ENCODE measurements at places on chromosomes 13 and 19.

- no peak for DNase-seq
These were observed 9.0 kb downstream of the CERS1 start for GRCh38 chr19:18886972-18887371.

- DNase-seq: no peak
These were observed 1278.8 kb upstream of the MIR17HG start for GRCh38 chr13:90068658-90069057.

- no peak for DNase-seq
These were observed 5.0 kb downstream of the SYCE2 start for GRCh38 chr19:12913851-12914690.

GRCh38 chr19:50478901-50479715 lies 2.5 kb upstream of the GARIN5A start:
- DNase-seq: peak; percentile 82

DNA sequence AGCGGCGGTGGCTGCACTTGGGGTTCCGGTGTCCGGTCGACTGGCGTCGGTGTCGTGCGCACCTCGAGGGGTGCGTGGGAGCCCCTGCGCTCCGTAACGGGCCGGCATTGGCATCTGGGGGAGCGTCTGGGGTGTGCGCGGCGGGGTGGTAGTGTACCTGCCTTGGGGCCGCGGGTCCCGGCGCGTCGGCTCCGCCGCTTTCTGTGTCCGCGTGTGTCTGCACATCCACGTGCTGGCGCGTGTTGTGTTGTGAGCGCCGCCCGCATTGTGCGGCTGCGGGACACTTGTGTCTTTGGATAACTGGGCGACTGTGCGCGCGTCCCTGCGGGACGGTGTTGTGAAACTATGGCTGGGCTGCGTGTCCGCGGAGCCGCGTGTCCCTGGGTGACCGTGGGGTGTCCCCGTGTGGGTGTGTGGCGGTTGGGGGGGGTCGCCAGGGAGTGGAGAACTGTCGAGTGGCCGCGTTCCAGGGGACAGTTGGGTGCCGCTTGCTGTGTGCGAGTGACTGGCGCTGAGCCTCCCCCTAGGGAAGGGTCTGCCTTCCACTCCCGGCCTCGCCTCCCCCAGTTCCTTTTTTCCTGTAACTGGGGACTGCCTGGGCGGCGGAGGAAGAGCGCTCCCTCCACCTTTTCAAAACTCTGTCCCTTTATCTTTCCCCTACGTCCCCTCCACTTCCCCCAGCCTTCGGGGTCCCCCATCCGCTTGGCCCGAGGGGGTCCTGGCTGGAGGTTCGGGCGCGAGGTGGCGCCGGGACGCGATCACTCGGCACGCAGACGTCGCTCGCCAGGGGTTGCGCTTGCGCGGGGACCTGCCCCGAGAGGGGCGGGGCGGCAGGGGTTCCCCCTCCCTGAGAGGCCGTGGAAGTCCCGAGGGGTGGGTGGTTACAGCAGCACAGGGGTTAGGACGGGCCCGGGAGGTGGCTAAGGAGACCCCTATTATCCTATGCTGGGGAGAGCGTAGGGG lies 5.7 kb upstream of the NFIC start:
- peak; percentile 61 for DNase-seq

DNA sequence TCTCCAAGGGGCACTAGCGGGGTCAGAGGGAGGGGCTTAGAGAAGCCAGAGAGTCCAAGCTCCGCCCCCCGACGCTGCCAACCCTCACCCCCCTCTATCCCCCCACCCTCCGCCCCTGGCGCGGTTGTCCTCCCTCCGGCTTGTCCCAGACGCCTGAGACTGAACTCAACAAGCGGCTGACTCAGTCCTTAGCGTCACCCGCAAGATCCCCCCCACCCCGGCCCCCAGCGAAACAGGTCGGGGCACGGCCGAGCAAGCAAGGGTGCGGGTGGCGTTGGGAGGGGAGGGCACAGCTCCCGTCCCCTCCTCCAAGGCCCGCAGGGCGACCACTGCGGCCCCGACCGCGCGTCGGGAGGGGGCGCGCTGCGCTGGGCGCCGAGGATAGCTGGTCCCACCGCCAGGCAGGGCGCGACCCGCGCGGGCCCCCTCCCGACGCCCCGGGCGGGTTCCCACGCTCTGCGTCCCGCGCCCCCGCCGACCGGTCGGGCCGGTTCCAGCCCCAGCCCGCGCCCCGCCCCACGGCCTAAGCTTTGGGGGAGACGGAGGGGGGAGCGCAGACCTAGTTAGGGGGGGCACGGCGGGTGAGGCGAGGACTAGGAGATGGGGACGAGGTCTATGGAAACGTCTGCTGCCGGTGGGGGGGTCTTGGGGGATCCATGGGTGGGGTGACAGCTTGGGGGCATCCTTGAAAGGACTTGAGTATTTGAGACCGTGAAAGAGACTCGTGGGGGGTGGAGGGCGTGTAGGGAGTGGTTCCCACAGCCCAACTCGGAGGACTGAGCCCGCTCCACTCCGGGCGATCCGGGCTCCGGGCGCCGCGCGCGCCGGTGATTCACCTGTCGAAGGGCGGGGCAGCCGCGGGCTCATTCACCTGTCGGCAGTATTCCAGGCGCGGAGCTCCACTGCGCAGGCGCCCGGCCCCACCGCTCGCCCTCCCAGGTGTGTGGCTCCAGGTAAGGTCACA lies 5.1 kb downstream of the NOTCH3 start:
- no peak for DNase-seq

DNA sequence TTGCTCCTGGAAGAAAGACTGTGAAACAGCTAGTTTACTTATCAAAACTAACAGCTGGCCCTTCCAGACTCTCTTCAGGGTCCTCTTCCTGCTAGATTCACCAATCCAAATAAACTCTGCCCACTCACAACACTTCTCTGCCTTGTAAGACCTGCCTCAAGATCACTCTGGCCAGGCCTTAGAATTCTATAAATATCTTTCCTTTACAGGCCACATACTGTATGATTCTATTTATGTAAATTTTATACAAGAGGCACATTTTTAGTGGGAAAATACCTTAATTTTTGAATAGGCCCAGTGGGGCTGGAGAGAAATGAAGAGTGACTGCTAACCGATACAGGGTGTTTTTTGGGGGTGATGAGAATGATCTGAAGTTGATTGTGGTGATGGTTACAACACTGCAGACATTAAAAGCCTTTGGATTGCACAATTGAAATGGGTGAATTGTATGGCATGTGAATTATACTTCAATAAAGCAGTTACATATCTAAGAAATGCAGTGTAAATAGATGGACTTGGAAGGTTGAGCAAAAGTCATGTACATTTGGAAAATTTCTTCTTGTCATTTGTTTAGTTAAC lies 141.8 kb downstream of the GPC5 start:
- DNase-seq: no peak

DNA sequence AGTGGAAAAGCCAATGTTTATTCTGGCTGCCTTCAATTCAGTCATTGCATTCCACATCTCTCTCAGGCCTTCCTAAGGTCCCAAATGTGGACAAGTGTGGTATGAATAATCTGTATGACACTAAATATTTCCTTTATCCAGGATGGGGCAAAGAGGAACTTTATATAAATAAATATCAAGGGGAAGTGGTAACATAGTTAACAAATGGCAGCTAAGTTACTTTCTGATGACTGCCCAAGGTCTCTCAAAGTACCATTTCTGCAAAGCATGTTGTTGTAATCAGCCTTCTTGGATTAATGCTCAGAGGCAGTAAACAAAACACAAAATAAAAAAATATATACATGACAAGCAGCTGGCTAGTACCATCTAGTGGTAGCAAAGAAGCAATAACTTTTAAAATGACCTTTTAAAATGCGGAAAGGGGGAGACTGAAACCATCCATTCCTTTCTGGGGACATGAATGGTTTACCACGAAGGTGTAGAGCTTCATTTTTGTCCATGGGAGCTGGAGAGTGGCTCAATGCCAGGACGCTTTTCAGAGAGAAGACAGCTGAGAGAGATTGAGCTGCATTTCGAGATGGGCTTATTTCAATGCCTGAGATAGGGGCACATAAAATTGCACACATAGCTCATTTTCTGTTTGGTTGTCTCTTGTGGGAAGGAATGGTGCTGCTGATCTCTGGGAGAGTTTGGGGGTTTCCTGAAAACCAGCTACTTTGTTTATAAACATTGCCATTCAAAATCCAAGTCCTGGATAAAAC lies 259.2 kb downstream of the RFC3 start:
- no peak for DNase-seq

GRCh38 chr13:23724196-23724970 lies 154.2 kb downstream of the TNFRSF19 start:
- no peak for DNase-seq

- DNase-seq: no peak
These were observed 66.2 kb downstream of the FOXO1 start for GRCh38 chr13:40600149-40600751.

- DNase-seq: peak; percentile 14
These were observed 27.3 kb upstream of the FAM124A start for GRCh38 chr13:51194942-51195341.

GRCh38 chr19:13600091-13600490 lies 93.8 kb upstream of the CACNA1A start:
- no peak for DNase-seq

DNA sequence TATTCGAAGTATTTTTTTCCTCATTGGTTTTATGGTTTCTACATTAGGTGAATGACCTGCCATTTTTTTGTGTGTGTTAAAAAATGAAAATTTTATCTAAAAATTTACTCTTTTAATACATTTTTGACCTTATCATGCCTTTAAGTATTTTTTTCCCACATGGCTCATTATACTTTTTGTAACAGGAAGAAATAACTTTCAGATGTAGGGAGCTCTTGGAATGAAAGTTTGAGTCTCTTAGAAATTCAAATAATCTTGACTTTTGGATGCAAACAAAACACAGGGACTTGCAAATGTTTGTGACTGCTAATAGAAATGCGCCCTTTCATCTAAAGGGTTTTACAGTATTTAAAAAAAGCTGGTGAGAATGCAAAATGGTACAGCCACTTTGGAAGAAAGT lies 457.9 kb downstream of the KLF5 start:
- no peak for DNase-seq

- DNase-seq: no peak
These were observed 363.3 kb downstream of the LIG4 start for GRCh38 chr13:107852072-107852471.

DNA sequence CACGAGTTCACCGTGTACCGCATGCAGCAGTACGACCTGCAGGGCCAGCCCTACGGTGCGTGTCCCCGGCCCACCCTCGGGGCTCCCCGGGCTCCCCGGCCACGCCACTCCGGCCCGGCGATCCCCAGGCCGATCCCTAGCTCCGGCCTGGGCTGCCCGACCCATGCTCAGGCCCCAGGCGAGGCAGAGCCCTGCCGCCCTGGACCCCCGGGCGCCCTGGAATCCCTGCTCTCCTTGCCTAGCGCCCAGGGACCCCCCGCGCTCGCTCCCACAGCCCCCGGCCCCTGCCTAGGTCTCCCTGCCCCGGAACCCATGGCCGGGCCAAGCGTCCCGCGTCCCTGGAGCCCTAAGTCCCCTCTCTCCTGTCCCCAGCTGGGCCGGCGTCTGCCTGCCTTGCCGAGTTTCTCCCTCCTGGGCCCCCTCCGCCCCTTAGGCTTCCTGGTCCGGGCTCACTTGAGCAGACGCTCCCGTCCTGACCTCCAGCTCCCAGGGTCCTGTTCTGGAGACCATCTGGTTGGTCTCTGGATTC lies 494 bp downstream of the NCLN start:
- no peak for DNase-seq

DNA sequence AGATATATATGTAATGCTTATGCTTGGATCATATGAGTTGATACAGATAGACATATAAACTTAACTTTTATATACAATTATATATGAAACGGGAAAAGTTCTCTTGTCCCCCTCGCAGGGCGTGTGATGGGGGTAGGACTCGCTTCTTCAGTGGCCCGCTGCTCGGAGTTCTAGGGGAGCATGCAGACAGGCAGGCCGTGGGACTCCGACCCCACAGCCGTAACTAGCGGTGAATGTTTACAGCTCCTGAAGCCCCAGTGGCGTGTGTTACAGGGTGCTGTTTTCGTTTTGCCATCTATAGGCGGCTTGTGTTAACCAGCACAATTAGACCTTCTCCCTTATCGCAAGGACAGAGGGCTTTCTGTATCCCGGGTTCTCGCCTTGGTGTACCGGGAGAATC lies 1899.8 kb downstream of the PCDH9 start:
- DNase-seq: no peak

- peak; percentile 57 for DNase-seq
These were observed 16.2 kb upstream of the AP1M2 start for GRCh38 chr19:10603084-10603872.

GRCh38 chr19:5137114-5137513 lies 168.2 kb downstream of the KDM4B start:
- no peak for DNase-seq

- DNase-seq: no peak
These were observed 6.9 kb downstream of the MYPOP start for GRCh38 chr19:45895519-45895972.

- DNase-seq: no peak
These were observed 173.6 kb downstream of the NALCN start for GRCh38 chr13:101242720-101243119.

- no peak for DNase-seq
These were observed 4.7 kb downstream of the ZNF317 start for GRCh38 chr19:9144920-9145319.

DNA sequence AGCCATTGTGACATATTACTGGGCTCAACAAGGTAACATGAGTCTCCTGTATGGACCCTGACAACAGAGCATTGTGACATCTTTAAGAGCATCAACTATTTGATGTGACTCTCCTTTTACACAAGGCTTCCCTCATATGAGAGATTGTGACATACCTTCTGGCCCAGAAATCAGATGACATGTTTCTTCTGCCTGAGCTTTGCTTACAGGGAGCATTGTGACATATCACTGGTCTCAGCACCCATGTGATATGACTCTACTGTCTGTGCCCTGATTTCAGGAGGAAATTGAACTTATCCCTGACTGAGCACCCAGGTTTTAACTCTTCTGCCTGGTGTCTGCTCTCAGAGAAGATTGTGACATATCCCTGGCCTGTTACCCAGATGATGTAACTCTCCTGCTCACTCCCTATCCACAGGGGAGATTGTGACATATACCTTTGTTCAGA lies 15.9 kb upstream of the ZNF681 start:
- no peak for DNase-seq

DNA sequence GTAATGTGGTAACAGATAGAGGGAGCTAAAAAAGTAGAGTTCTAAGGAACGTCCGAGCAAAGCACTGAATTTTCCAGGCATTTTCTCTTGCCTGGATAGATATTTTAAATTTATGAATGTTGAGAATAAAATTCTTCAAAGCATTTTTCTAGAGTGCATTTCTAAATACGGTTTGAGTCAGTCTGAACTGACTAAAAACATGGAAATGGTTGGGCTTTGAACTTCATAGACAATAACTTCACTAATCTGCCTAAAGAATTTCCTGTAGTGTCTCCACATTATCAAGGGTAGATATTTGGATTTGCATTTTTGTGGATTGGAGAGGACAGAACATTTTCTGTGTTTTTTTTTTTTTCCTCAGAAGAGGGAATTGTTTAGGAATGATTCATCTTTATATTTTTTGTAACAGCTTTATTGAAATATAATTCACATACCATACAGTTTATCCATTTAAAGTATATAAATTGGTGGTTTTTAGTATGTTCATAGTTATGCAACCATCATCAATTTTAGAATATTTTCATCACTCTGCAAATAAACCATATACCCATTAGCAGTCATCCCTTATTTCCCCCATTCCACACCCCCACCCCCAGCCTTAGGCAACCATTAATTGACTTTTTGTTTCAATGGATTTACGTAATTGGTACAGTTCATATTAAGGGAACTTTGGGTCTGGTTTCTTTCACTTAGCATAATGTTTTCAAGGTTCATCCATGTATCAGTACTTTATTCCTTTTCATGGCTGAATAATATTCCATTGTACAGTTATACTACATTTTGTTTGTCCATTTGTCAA lies 20.7 kb downstream of the GARRE1 start:
- DNase-seq: no peak

GRCh38 chr19:5466814-5467291 lies 11.6 kb downstream of the ZNRF4 start:
- DNase-seq: no peak
